ENCODE measurements at places on chromosomes 4 and X. TPM values are rescaled to one million over a fixed set of nuclear protein-coding genes. Genes with fewer than 3 reads are reported as not detected.

Gene PWWP3B
- total RNA-seq = not detected

Gene TEX13B
- not detected for total RNA-seq

DNA sequence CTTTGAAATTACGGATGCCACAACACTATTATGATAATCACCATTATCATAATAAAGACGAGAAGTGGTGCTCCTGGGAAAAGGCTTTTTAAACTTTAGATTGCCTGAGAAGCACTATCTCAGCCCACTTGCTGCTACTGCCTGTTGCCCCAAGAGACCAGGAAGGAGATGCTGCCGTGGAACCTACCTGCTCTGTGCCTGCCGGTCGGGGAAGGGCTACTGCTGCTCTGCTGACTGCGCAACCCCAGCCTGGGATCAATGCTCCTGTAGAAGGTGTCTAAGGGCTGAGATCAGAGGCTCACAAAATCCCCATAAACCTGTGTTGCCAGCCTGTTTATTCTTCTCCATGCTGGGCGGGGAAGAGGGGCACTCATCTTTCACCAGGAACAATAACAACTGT lies 145.3 kb upstream of the VCX3B start:
- H3K4me3 ChIP-seq = no peak overlapping the region
- no peaks in the 10 kb centered on the region for H3K36me3 ChIP-seq
- H3K27ac ChIP-seq = no peak overlapping the region
- H3K27me3 ChIP-seq = no peaks in the 10 kb centered on the region

- H3K27me3 ChIP-seq = peaks cover 5% of the 10 kb centered on the region
- no peak overlapping the region for H3K27ac ChIP-seq
- no peaks in the 10 kb centered on the region for H3K4me1 ChIP-seq
- no peak for DNase-seq
Observed at GRCh38 chrX:107968623-107969022, 13.5 kb downstream of the TEX13B start.

- H3K4me3 ChIP-seq = no peak overlapping the region
- H3K36me3 ChIP-seq = no peaks in the 10 kb centered on the region
- no peak for DNase-seq
- no peak overlapping the region for H3K27ac ChIP-seq
- H3K4me1 ChIP-seq = no peaks in the 10 kb centered on the region
Observed at GRCh38 chr4:181601103-181601502, 642.1 kb upstream of the TENM3 start.

DNA sequence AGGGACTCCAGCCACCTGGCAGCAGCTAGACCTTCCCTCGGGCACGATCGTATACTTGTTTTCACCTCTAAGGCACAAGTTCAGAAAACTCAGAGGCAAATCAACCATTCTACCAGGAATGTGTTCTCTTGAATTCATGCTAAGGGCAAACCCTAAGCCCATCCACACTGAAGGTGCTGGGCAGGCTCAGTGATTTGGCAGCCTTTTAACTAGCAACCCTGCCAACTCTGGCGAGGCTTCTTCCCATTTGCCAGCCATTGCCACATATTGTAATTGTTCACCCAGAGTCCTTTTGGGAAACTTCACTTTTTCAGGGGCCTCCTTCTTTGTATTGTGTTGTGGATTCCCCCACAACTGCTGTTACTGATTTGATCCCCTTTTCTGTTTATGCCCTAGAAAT lies 298.6 kb upstream of the LDB2 start:
- H3K27ac ChIP-seq = no peak overlapping the region
- no peaks in the 10 kb centered on the region for H3K4me1 ChIP-seq
- no peak overlapping the region for H3K4me3 ChIP-seq
- no peak for DNase-seq

Gene NSUN7
- total RNA-seq = 0.34 TPM

DNA sequence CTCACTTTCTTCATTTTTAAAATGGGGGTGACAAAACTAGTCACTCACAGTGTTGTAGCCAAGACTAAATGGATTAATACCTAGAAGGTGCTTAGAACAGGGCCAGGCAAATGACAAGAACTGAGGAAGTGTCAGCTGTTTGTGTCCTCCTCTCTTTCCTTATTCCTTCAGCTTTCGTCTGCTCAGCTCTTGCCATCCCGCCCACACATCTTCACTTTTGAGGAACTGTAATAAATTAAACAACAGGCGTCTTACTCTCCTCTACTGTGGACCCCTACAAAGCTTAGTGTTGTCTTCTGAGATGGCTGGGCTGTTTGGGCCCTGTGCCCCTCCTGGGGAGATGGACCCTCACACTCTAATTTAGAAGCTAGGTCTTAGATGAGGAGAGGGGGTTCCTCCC lies 2.7 kb downstream of the HPSE start:
- H3K27ac ChIP-seq = no peak overlapping the region
- H3K4me1 ChIP-seq = peaks cover 35% of the 10 kb centered on the region
- no peak for DNase-seq
- peaks cover 8% of the 10 kb centered on the region for H3K27me3 ChIP-seq

Gene KIF4A
- total RNA-seq = 28.8 TPM

DNA sequence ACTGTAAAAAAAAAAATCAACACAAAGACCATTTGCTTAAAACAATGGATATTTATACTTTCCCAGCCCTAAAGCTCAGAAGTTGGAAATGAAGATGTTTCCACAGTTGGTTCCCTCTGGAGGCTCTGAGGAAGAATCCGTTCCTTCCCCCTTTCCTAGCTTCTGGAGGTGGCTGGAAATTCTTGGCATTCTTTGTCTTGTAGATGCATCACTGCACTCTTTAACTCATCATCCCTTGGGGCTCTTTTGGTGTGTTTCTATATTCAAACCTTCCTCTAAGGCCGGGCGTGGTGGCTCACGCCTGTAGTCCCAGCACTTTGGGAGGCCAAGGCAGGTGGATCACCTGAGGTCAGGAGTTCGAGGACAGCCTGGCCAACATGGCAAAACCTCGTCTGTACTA lies 78.7 kb downstream of the VCX3A start:
- DNase-seq = no peak
- no peak overlapping the region for H3K4me3 ChIP-seq
- no peaks in the 10 kb centered on the region for H3K36me3 ChIP-seq
- no peaks in the 10 kb centered on the region for H3K4me1 ChIP-seq
- no peaks in the 10 kb centered on the region for H3K27me3 ChIP-seq

GRCh38 chr4:18533262-18533775 lies 511.8 kb upstream of the LCORL start:
- DNase-seq = no peak
- no peaks in the 10 kb centered on the region for H3K27me3 ChIP-seq
- no peak overlapping the region for H3K4me3 ChIP-seq
- no peak overlapping the region for H3K27ac ChIP-seq
- H3K36me3 ChIP-seq = no peaks in the 10 kb centered on the region
- no peaks in the 10 kb centered on the region for H3K4me1 ChIP-seq

DNA sequence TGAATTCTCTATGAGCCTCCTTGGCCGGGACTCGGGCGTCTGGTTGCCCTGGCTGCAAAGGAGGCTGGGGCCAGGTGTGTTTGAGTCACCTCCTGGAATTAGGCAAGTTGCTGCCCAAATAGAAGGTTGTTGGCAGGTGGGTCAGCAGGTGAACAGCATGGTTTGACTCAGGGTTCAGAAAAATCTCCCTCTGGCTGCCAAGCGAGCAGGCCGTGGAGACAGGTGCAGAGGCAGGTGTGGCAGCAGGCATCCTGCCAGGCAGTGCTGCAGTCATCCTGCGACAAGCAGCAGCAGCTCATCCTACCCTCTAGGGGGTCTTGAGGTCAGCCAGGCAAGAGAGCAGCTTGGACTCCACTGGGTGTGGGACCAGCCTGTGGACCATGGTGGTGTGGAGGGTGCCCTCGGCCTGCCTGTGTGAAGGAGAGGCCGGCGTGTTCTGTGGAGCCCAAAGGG lies 8.2 kb downstream of the MSANTD1 start:
- H3K36me3 ChIP-seq = no peaks in the 10 kb centered on the region
- H3K4me3 ChIP-seq = no peak overlapping the region
- no peaks in the 10 kb centered on the region for H3K27me3 ChIP-seq
- no peak for DNase-seq

DNA sequence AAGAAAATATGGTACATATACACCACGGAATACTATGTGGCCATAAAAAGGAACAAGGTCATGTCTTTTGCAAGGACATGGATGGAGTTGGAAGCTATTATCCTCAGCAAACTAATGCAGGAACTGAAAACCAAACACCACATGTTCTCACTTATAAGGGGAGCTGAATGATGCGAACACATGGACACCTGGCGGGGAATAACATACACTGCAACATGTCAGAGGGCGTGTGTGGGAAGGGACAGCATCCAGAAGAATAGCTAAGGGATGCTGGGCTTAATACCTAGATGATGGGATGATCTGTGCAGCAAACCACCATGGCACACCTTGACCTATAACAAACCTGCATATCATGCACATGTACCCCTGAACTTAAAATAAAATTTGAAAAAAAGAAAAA lies 19.5 kb upstream of the CNKSR2 start:
- H3K4me3 ChIP-seq = no peak overlapping the region
- no peak for DNase-seq
- H3K4me1 ChIP-seq = no peaks in the 10 kb centered on the region
- H3K27ac ChIP-seq = no peak overlapping the region

DNA sequence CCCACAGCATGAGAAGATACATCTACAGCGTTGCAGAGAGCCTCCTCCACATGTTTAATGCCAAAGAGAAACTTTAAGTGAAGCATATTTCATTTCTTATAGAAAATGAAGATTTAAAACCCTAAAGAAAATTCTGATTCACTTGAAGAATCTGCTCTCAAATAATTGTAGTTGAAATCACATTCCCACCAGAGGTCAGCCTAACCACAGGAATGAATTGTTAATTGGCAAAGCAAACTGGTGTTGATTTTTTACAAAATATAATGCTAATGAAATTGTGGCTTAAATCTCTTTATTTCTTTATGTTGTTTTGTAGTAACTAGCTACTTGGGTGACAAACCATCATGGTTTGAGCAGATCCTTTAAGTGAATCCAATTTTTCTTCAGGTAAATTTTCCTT lies 31.1 kb upstream of the WDR17 start:
- no peak overlapping the region for H3K4me3 ChIP-seq
- H3K4me1 ChIP-seq = no peaks in the 10 kb centered on the region
- no peaks in the 10 kb centered on the region for H3K36me3 ChIP-seq
- no peak overlapping the region for H3K27ac ChIP-seq
- peaks cover 3% of the 10 kb centered on the region for H3K27me3 ChIP-seq
- no peak for DNase-seq

DNA sequence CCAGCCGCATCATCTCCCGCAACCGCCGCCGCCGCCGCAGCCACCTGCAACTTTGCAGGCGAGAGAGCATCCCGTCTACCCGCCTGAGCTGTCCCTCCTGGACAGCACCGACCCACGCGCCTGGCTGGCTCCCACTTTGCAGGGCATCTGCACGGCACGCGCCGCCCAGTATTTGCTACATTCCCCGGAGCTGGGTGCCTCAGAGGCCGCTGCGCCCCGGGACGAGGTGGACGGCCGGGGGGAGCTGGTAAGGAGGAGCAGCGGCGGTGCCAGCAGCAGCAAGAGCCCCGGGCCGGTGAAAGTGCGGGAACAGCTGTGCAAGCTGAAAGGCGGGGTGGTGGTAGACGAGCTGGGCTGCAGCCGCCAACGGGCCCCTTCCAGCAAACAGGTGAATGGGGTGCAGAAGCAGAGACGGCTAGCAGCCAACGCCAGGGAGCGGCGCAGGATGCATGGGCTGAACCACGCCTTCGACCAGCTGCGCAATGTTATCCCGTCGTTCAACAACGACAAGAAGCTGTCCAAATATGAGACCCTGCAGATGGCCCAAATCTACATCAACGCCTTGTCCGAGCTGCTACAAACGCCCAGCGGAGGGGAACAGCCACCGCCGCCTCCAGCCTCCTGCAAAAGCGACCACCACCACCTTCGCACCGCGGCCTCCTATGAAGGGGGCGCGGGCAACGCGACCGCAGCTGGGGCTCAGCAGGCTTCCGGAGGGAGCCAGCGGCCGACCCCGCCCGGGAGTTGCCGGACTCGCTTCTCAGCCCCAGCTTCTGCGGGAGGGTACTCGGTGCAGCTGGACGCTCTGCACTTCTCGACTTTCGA lies 654 bp downstream of the ATOH1 start:
- peaks cover 74% of the 10 kb centered on the region for H3K27me3 ChIP-seq
- H3K27ac ChIP-seq = no peak overlapping the region
- H3K4me1 ChIP-seq = peaks cover 1% of the 10 kb centered on the region
- no peak overlapping the region for H3K4me3 ChIP-seq

DNA sequence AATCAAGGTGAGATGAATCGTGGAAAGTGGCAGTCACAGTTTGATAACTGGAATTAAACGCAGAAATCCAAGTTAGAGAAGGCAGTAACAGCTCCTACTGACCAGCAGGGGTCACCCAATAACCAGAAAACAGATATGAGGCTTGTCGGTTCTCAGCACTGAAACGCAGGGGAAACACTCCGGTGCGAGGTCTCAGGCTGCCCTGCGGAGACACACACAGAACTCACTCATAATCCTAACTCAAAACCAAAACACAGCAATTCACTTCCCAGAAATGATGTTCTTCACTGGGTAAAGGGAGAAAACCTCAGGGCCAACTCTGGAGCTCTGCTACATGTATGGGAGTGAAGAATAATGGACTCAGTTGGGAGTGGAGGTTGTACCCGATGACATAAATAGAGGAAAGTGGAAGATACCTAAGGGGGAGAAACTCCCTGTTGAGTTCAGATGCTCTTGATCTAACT lies 384.4 kb downstream of the RAPGEF2 start:
- no peak overlapping the region for H3K4me3 ChIP-seq
- peak; percentile 28 for DNase-seq
- H3K36me3 ChIP-seq = no peaks in the 10 kb centered on the region
- peaks cover 15% of the 10 kb centered on the region for H3K27me3 ChIP-seq
- no peak overlapping the region for H3K27ac ChIP-seq

DNA sequence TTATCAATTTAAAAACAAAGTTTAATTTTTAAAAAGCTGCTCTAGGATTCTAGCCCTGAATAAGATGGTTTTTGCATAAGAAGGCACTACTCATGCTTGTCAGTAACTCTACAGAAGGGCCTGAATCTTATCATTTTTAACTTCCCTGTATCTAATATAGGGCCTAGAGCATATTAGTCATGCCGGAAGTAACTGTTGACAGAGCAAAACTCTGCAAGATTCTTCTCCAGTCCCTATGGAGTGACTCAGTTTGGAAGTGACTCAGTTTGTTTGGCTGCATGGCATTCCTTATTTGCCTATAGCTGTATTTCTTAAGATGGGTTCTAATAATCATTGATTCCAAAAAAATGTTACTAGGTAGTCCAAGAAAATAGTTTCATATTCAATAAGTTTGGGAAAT lies 431.8 kb upstream of the HTR2C start:
- no peak overlapping the region for H3K27ac ChIP-seq
- H3K4me1 ChIP-seq = no peaks in the 10 kb centered on the region
- no peak for DNase-seq
- no peak overlapping the region for H3K4me3 ChIP-seq

Gene ETDA
- total RNA-seq = not detected

Data from activated naive CD8-positive, alpha-beta T cell treated with anti-CD3 and anti-CD28 coated beads, Interleukin-2, amount 10 ng/mL, durations not matched to agents 7 days and 5 days (primary cell).